Heart left ventricle (tissue), 16 donors: ENCODE measurements at places on chromosomes 7 and 10. TPM values are rescaled to one million over a fixed set of nuclear protein-coding genes. Genes with fewer than 3 reads are reported as not detected.
A peak's percentile ranks its signal among the peaks of the same experiment; 100 is the strongest.

DNA sequence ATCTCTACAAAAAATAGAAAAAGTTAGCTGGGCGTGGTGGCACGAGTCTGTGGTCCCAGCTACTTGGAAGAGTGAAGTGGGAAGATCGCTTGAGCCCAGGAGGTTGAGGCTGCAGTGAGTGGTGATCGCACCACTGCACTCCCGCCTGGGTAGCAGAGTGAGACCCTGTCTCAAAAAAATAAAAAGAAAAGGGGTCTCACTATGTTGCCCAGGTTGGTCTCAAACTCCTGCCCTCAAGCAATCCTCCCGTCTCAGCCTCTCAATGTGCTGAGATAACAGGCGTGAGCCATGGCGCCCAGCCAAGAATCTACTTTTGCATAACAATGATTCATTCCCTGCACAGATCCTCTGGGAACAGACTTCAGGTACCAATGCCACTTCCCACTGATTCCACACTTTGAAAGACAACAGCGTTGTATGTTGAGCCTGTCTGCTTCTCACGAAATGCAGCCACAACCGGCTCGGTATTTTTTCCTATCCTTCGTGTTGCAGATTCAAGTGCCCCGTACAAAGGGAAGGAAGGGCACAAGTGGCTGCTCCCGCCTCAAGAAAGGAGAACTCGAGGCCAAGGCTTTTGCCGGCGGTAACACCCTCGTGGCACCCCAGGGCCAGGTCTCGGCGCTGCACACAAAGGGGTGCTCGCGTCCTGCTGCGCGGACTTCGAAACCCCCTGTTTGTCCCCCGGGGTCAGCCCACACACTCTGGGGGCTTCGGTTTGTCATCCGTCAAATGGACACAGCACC, 745 bp downstream of the DAGLB start:
- peak overlapping the region; percentile 27 for H3K27ac ChIP-seq
- peaks cover 40% of the 10 kb centered on the region for H3K36me3 ChIP-seq
- no peaks in the 10 kb centered on the region for H3K27me3 ChIP-seq
- DNase-seq: peak; percentile 73

Gene TMEM178B
- total RNA-seq: 15.8 TPM

DNA sequence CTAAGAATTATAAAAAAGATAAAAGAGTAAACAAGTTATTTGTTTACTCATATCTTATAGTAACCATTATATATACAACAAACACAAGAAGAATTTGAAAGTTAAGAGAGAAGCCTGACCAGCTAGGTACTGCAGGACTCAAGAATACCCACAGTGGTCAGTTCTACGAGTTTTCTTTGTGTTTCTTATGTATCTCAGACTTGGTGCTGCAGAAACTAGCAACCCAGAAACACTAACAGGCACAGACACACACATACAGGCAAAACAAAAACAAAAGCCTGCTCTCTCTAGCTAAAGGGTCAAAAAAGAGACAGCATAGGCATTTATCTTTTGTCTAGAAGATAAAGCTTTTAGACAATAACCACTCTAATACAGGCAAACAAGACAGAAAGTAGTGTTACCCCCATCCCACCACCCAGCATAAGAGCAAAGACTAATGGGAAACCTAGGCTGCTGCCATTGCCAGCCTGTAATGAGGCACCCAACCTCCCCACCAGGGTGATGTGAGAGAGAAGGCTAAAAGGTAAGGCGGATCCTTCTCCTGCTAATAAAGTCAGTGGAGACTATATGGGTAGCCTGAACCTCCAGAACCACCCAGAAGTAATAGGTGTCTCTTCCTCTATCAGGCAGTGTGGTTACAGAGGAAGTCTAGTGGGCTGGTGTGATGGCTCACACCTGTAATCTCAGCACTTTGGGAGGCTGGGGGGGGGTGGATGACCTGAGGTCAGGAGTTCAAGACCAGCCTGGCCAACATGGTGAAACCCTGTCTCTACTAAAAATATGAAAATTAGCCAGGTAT, 113.9 kb downstream of the DNAJC1 start:
- H3K27ac ChIP-seq: no peak overlapping the region
- DNase-seq: no peak
- no peaks in the 10 kb centered on the region for H3K27me3 ChIP-seq
- H3K36me3 ChIP-seq: no peaks in the 10 kb centered on the region
- no peaks in the 10 kb centered on the region for H3K4me1 ChIP-seq
- H3K4me3 ChIP-seq: no peak overlapping the region

DNA sequence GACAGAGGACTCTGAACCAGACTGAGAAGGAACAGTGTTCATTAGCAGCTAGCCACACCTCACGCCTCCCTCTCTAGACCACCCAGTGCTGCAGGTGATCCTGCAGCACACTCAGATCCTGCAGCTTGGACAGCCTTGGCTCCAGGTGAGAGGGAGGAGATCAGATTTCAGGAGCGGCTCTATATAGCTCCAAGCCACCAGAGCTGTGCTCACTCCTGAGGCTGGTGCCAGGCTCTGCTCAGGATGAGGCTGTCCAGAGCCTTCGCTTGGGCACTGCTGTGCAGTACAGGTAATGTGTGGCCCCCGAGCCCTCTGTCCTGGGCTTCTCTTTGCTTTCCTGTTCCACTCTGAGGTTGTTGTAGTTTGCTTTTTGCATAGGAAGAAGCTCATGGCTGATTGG, 42.4 kb downstream of the C10orf120 start:
- H3K4me1 ChIP-seq: no peaks in the 10 kb centered on the region
- no peaks in the 10 kb centered on the region for H3K27me3 ChIP-seq
- no peaks in the 10 kb centered on the region for H3K36me3 ChIP-seq
- no peak for DNase-seq
- no peak overlapping the region for H3K27ac ChIP-seq

GRCh38 chr7:55362927-55363326, 2.2 kb upstream of the LANCL2 start:
- no peak overlapping the region for H3K4me3 ChIP-seq
- peaks cover 18% of the 10 kb centered on the region for H3K4me1 ChIP-seq
- no peak overlapping the region for H3K27ac ChIP-seq
- no peaks in the 10 kb centered on the region for H3K27me3 ChIP-seq

GRCh38 chr10:69643779-69644657, 14.0 kb downstream of the FAM241B start:
- DNase-seq: no peak
- no peaks in the 10 kb centered on the region for H3K4me1 ChIP-seq
- H3K36me3 ChIP-seq: no peaks in the 10 kb centered on the region
- H3K27me3 ChIP-seq: no peaks in the 10 kb centered on the region

Gene KIAA1217
- total RNA-seq: 66.7 TPM

DNA sequence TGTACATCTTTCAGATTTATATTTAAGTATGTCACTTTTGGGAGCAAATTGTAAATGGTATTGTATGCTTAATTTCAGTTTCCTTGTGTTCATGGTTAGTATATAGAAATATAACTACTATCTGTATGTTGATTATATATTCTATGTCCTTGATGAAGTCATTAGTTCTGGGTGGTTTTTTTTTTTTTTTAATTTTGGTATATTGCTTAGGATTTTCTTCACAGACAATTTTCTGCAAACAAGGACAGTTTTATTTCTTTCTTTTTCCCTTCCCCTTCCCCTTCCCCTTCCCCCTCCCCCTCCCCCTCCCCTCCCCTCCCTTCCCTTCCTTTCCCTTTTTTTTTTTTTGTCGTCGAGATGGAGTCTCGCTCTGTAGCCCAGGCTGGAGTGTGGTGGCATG, 430.0 kb downstream of the TYW1 start:
- DNase-seq: no peak
- H3K27me3 ChIP-seq: no peaks in the 10 kb centered on the region
- no peak overlapping the region for H3K27ac ChIP-seq
- no peaks in the 10 kb centered on the region for H3K36me3 ChIP-seq
- H3K4me1 ChIP-seq: no peaks in the 10 kb centered on the region

GRCh38 chr10:6171881-6172695, 30.6 kb upstream of the PFKFB3 start:
- peak; percentile 84 for DNase-seq
- H3K27me3 ChIP-seq: no peaks in the 10 kb centered on the region
- H3K36me3 ChIP-seq: peaks cover 1% of the 10 kb centered on the region
- peak overlapping the region; percentile 62 for H3K27ac ChIP-seq
- peak overlapping the region; percentile 26 for H3K4me3 ChIP-seq
- peaks cover 41% of the 10 kb centered on the region for H3K4me1 ChIP-seq

DNA sequence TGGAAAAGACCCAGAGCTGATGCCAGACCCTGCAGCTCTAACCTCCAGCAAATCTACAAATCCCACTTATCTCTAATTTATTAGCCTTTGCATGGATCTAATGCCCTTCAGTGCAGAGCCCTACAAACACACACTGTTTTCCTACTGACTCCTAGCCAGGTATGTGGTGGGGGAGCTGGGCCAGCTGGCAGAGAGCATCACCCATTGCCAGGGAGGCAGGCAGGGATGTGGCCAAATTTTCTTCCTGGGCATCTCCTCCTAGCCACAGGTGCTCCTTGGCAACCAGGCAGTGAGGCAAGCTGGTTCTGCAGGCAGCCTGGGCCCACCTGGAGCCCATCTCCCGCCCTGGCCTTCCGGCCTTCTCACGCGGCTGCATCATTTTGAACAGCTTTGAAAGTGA, 55.9 kb upstream of the EMX2 start:
- H3K4me1 ChIP-seq: no peaks in the 10 kb centered on the region
- no peak overlapping the region for H3K4me3 ChIP-seq
- H3K27me3 ChIP-seq: peaks cover 7% of the 10 kb centered on the region
- DNase-seq: no peak
- H3K27ac ChIP-seq: no peak overlapping the region

GRCh38 chr10:110398419-110399105, 93.8 kb upstream of the SMNDC1 start:
- no peak overlapping the region for H3K4me3 ChIP-seq
- H3K27ac ChIP-seq: no peak overlapping the region
- DNase-seq: no peak
- H3K36me3 ChIP-seq: no peaks in the 10 kb centered on the region
- H3K4me1 ChIP-seq: peaks cover 5% of the 10 kb centered on the region

GRCh38 chr7:138584283-138584682, 116.9 kb downstream of the SVOPL start:
- no peaks in the 10 kb centered on the region for H3K27me3 ChIP-seq
- no peak overlapping the region for H3K27ac ChIP-seq
- H3K4me3 ChIP-seq: no peak overlapping the region

DNA sequence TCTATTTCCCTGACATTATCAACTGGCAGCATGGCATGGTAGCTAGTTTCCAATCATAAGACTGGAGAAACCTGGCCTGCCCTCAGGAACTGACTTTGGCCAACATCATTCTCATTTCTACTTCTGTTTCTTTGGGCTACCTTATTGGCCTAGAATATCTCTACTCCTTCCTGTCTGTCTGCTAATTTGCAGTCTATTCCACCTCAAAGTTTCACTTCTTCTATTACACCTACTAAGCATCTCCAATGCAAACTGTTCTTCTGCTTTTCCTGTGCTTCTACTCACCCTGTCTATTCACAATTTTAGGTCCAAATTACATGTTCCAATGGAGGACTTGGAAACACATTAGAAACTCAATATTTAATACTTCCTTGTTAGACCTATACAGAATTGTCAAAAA, 65.6 kb downstream of the ZNF503 start:
- H3K36me3 ChIP-seq: no peaks in the 10 kb centered on the region
- DNase-seq: no peak
- H3K4me1 ChIP-seq: no peaks in the 10 kb centered on the region
- no peak overlapping the region for H3K27ac ChIP-seq
- H3K27me3 ChIP-seq: no peaks in the 10 kb centered on the region

DNA sequence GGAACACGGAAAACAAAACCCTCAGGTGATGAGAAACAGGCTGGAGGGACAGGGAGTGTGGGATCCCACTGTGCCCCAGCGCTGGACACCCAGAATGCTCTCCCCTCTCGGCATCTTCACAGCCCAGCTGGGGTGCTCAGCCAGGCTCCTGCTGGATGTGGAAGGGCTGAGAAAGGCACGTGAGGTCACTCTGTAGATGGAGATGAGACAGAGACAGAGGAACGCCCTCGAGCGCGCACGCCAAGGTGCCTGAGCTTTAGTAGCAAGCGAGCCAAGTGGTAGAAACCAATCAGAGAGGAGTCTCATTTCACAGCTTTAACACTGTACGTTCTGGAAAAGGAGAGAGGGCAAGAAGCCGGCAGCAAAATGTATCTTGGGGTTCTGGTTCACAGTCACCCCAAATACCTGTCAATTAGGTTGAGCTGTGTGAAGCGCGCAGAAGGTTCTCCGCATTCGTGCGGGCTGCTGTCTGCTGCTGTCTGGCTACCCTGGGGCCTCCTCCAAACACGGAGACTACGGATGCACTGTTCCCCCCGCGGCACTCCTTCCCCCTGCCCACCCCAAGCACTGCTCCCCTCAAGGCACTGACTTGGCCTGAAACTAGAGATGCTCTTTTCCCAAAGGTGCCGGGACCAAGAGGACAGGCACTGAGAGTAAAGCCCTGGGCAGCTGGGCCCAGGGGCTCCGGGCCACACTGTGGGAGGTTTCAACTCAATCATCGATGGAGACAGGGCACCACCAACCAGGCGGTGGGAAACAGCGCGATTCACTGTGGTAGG, 91.4 kb downstream of the ZRANB1 start:
- H3K36me3 ChIP-seq: peaks cover 2% of the 10 kb centered on the region
- peaks cover 8% of the 10 kb centered on the region for H3K4me1 ChIP-seq
- no peaks in the 10 kb centered on the region for H3K27me3 ChIP-seq
- no peak overlapping the region for H3K4me3 ChIP-seq
- no peak for DNase-seq
- H3K27ac ChIP-seq: no peak overlapping the region

DNA sequence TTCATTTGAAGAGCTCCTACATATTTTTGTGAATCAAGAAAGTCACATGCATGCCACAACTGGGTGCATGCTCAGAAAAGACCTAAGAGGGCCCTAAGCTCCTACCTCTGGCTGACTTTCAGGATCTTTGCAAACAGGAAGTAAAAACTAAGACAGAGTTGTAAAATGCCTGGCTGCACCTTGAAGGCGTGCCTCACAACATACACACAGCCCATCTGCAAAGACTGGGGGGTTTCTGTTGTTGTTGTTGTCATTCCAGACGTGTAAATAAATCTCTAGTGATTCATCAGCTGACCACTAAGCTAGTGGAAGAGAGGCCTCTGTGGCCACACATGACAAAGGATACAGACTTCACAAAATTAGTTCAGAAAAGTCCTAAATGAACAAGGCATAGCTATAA, 31.8 kb downstream of the SMURF1 start:
- no peaks in the 10 kb centered on the region for H3K27me3 ChIP-seq
- no peak overlapping the region for H3K4me3 ChIP-seq
- DNase-seq: no peak
- no peak overlapping the region for H3K27ac ChIP-seq
- no peaks in the 10 kb centered on the region for H3K36me3 ChIP-seq

DNA sequence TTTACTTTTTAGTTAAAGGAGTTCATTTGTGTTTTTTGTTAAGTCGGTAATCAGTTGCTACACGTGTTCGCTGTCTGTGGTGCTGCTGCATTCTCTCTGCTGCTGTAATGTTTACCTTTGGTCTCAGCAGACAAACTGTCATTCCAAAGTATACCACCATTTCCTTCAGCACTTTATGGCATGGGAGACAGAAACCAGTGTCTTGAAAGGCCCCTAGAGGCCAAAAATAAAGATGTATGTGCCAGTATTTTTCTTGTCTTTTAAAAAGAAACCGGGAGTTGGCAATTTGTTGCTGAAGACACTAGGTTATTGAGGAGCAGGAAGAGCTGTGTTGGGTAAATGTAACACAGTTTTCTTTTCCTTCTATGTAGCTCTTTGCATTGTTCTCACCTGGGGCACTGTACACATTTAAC, 24.1 kb downstream of the ZNF92 start:
- no peaks in the 10 kb centered on the region for H3K4me1 ChIP-seq
- H3K27ac ChIP-seq: no peak overlapping the region
- no peak for DNase-seq
- no peaks in the 10 kb centered on the region for H3K27me3 ChIP-seq
- peaks cover 22% of the 10 kb centered on the region for H3K36me3 ChIP-seq

- H3K4me3 ChIP-seq: no peak overlapping the region
- no peaks in the 10 kb centered on the region for H3K27me3 ChIP-seq
- no peaks in the 10 kb centered on the region for H3K4me1 ChIP-seq
- no peak overlapping the region for H3K27ac ChIP-seq
Measured at GRCh38 chr10:107010531-107010930, 154.0 kb downstream of the SORCS1 start.

Gene RELN
- total RNA-seq: 2.1 TPM
